Transverse colon (tissue), 4 donors: ENCODE measurements at places on chromosomes 5 and 9. TPM values are rescaled to one million over a fixed set of nuclear protein-coding genes. Genes with fewer than 3 reads are reported as not detected.

DNA sequence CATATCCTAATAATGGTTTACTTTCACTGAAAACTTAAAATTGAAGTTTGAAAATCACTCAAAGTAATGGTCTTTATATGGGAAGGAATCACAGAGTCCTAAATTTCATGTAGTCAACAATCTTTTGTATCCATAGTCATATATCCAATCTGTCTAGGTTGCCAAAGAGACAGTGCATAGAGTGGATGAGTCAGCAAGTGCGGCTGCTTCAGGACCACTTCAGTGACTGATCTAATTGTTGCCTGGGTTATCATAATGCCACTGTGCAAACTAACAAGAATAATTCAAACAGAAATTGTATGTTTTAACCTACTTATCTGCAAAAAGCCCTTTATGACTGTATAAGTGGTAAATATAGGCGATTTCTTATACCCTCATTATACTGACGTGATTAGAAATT, 211.3 kb upstream of the PRR16 start:
- no peak for DNase-seq

DNA sequence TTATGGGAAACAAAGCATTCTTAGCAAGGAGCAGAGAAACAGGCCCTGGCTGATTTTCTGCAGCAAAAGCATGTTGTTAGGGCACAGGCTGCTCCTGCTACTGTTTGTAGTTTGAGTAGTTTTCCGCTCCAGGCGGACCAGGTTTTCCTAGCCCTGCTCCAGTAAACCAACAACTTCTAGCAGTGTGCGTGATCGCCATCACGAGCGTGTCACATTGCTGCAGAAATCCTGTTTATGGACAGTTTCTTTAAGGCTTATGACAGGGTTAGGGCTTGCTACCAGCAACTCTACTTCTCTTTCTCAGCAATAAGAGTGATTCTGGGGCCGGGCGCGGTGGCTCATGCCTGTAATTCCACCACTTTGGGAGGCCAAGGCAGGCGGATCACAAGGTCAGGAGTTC, 803.9 kb upstream of the CDH10 start:
- no peak for DNase-seq

DNA sequence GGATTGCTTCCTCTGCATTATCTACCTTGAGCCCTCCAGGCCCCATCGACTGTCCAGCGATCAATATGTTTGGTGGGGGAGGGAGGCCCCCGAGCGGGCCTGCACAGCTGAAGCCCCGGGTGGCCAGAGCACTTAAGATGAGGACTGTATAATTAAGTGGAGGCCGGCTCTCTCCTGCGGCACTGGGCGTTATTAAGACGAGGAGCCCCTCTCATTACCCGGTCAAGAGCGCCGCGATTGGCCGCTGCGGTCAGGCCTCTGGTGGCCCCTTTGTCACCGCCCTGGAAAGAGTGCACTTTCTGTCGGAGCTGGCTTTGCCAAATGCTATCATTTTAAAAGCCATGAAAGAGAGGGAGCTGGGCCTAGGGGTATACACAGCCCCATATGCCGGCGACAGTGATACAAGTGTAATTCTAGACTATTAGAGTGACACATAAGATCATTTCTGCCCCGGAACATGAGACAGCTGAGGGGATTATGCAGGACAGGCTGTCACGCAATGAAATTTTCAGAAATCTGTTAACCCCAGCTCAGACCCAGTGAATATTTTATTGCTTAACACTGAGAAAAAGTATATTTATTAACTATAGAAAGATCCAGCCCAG, 106.3 kb upstream of the IRX1 start:
- no peak for DNase-seq

- no peak for DNase-seq
Measured at GRCh38 chr5:78429332-78429980, 69.0 kb downstream of the SCAMP1 start.

GRCh38 chr5:160565376-160565775, 143.7 kb downstream of the PTTG1 start:
- no peak for DNase-seq

- DNase-seq = no peak
Measured at GRCh38 chr9:35717132-35717870, 14.7 kb downstream of the TLN1 start.

DNA sequence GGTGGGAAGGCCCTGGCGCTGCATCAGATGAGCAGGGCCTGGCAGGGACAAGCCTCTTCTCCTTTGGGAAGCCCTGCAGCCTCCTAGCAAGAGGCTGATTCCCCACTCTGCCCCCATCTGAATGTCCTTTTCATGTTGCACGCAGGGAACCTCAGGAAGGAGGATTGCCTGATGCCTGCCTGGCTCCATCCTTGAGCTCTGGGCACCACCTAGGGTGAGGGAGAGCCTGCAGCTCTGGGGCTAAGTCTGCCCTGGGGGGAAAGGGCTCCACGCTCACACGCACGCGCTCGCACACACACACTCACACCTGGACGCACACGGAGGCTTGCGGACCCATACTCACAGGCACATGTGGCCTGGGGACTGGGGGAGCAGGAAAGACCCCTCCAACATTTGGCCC, 86.6 kb downstream of the LMX1B start:
- no peak for DNase-seq

DNA sequence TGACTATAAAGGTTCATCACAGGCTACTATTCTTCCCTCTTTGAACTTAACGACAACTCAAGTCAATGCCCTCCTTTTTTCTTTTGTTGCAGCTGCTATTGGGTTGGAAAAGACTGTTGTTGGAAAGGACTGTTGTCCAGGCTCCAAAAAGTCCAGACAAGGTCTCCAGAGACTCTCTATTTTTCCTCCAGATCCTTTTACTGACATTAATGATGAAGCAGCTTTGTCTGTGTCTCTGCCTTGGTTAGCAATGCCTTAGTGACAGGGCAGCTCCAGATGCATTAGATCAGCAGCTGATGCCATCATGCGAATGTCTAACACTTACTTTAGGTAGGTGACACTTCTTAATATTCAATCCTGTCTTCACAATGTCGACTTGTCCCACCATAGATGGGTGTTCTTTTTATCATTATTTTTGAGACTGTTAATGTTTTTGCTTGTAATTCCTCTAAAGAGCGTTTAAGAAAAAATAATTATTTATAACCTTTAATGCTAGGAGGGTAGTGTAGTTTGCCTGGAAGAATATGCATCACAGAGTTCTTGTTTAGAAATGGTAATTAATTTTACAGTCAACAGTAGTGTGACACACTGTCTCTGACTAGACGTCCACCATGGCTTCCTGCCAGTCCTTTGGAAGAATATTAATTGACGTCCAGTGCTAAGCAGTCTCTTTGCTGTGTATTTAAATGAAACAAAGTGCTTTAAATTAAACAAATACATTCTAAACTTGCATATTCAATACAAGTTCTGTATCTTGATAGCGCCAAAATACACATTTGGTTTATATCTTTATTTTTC, 492.2 kb downstream of the NR2F1-AS1 start:
- DNase-seq = no peak

DNA sequence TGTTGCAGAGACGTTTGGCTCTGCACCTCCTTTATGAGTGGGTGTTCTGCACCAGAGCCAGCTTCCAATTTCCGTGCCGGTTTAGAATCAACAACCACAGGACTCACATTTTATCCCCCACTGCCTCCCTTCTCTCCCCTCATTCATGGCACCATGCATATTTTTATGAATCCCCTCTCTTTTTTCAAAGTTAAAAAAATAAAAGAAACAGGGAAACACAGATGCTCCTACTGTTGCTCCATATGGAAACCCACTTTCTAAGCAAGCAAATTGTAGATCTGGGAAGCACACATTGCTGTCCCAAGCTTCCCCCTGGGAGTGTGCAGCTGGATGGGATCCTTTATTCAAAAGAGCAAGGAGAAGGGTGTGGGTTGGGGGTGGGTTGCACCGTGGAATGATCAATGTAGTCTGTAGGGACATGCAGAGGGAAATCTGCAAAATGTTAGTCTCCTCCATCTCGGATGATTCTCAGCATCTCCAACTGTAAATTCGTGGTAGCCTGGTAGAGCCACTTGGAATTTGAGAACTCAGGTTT, 410.0 kb upstream of the ADAMTSL1 start:
- DNase-seq = no peak

GRCh38 chr9:69173891-69174615, at the start of gene TJP2:
Gene TJP2, plus strand, starts transcription at chr9:69174277. Its CDS starts 96 bp downstream, at chr9:69174373.
- DNase-seq = peak; percentile 30

- no peak for DNase-seq
Measured at GRCh38 chr9:123637606-123637944, 281.6 kb downstream of the CRB2 start.

Gene TMOD1
- 6.8 TPM for total RNA-seq

Gene POLR3G
- 2.5 TPM for total RNA-seq

Gene TARS1
- 76.9 TPM for total RNA-seq

Gene SLC6A19
- total RNA-seq = 106 TPM
